ENCODE measurements at places on chromosomes 2 and 18. TPM values are rescaled to one million over a fixed set of nuclear protein-coding genes. Genes with fewer than 3 reads are reported as not detected.

Gene COLEC12
- 61.7 TPM for total RNA-seq

Gene HRH4
- not detected for total RNA-seq

Gene CCDC148
- 0.65 TPM for total RNA-seq

Gene AGXT
- total RNA-seq, result not detected

Gene ABHD1
- total RNA-seq, result not detected

Gene ZNF513
- 5.2 TPM for total RNA-seq

Gene GNLY
- total RNA-seq, result not detected

Gene EPB41L3
- 27.3 TPM for total RNA-seq

Gene GNAL
- not detected for total RNA-seq

Gene BCL11A
- total RNA-seq, result 1.1 TPM

Gene TTC21B
- 45.6 TPM for total RNA-seq

Gene ZC3H8
- 10.9 TPM for total RNA-seq

Gene ST8SIA3
- not detected for total RNA-seq

Gene SGPP2
- not detected for total RNA-seq

Gene IL36G
- not detected for total RNA-seq

Gene LIPG
- total RNA-seq, result 3.4 TPM

Gene IAH1
- total RNA-seq, result 35.8 TPM

Gene CYBRD1
- total RNA-seq, result 22.2 TPM

Gene ALK
- not detected for total RNA-seq

Gene IL18R1
- 0.82 TPM for total RNA-seq

Gene FTCDNL1
- 0.16 TPM for total RNA-seq

Gene GRB14
- total RNA-seq, result 0.32 TPM

Gene CFAP65
- not detected for total RNA-seq

Gene BCL2
- total RNA-seq, result 0.49 TPM

Gene ERMN
- total RNA-seq, result not detected

Gene ELP2
- 87.3 TPM for total RNA-seq

Gene OBSL1
- 13.9 TPM for total RNA-seq

Gene SFTPB
- total RNA-seq, result not detected

Gene ABCB11
- under 0.01 TPM for total RNA-seq

Gene FZD7
- total RNA-seq, result 0.16 TPM

All from bladder microvascular endothelial cell (primary cell).